Cardiac muscle cell (in vitro differentiated cells and primary cell): ENCODE measurements at places on chromosomes 16 and 17.

- DNase-seq, result peak; percentile 87
Measured at GRCh38 chr17:38883592-38884526, 14.0 kb downstream of the LASP1 start.

- DNase-seq, result no peak
Measured at GRCh38 chr17:2700491-2701141, 10.9 kb downstream of the CLUH start.

DNA sequence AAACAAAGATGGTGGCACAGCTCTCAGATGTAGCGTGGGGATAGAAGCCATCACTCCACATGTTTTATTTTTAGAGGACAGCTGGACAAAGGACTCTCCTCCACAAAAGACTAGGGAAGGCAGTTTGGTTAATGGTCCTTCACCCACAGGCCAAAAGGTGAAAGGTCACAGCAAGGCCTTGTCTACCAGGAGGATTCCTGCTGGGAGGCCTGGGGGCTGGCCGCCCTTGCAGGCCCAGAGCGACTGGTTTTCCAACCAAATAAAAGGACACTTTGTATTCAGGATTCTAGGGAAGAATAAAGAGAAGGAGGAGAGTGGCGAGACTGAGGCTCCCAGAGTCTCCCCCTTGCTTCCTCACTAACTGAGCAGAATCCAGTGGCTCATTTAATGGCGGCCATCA lies 94.3 kb downstream of the AXIN2 start:
- no peak for DNase-seq

DNA sequence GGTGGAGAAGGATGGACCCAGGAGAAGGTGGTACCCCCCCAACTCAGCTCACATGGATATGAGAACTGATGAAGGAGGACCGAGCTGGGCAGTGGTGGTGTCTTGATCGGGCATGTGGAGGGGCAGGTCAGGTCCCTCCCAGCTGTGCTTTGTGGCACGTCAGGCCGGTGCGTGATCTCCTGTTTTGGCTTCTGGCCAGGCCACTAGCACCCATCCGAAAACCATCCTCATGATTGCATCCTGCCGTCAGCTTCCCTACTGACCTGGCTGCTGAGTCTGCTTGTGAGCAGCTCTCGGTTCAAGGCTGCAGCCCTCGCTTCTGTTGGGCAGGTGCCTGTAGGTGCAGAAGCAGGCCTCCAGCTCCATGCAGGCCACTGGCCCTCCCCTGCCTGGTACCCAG lies 53.1 kb downstream of the PLD6 start:
- DNase-seq, result no peak

GRCh38 chr16:88375236-88375975 lies 7.4 kb upstream of the ZNF469 start:
- no peak for DNase-seq

- no peak for DNase-seq
Measured at GRCh38 chr16:80231121-80231520, 309.7 kb upstream of the DYNLRB2 start.

DNA sequence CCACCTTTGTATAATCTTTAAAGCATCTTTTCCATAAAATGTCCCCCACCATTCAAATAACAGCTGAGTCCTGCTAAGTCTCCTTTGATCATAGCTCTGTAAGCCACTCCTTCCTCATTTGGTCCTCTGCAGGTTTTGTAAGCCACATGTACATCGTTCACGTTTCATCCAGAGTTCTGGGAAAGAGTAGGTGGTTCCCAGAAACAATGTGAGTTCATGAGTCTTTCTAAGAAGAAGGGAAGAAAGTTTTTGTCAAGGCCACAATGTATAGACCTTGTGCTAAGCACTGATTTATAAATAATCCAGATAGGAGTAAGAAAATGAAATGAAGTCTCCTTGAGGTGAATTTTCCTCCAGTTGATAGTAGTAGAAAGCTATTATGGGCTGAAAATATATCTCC lies 8.7 kb upstream of the ANKS4B start:
- DNase-seq, result no peak

GRCh38 chr17:36661047-36661666 lies 59.8 kb downstream of the MRM1 start:
- no peak for DNase-seq

- peak; percentile 72 for DNase-seq
Measured at GRCh38 chr17:29778956-29779811, 150.8 kb downstream of the SSH2 start.

DNA sequence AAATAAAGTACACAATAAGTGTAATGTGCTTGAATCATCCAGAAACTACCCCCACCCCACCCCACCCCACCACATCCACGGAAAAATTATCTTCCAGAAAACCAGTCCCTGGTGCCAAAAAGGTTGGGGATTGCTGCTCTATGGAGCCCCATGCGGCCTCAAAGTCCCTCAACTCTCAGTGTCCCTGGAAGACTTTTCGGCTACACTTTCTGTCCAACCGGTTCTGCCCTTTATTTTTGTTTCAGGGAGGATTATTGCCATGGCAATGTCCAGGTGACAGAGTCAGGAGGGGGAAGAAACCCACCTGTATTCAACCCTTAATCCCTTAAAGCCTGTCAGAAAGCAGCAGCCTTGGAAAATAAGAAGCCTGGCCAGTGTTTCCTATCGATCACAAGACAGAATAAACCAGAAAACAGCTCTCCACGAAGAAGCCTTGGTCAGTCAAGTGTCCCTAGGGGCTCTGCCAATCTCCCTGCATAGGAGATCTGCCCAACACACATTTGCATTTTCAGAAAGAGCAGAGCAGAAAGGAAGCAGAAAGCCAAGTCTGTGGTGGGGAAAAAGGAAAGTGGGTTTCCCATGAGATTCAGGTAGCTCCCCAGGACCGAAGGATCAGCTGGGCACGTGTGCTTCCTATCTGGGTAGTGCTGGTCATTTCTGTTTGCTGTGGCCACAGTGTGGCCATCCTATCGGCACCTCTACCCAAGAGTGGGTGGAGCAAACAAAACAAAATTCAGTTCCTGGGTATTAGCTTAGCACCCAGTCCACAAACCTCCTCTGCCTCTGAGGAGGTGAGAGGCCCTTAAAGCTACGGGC lies 342.7 kb downstream of the SOX9 start:
- no peak for DNase-seq

DNA sequence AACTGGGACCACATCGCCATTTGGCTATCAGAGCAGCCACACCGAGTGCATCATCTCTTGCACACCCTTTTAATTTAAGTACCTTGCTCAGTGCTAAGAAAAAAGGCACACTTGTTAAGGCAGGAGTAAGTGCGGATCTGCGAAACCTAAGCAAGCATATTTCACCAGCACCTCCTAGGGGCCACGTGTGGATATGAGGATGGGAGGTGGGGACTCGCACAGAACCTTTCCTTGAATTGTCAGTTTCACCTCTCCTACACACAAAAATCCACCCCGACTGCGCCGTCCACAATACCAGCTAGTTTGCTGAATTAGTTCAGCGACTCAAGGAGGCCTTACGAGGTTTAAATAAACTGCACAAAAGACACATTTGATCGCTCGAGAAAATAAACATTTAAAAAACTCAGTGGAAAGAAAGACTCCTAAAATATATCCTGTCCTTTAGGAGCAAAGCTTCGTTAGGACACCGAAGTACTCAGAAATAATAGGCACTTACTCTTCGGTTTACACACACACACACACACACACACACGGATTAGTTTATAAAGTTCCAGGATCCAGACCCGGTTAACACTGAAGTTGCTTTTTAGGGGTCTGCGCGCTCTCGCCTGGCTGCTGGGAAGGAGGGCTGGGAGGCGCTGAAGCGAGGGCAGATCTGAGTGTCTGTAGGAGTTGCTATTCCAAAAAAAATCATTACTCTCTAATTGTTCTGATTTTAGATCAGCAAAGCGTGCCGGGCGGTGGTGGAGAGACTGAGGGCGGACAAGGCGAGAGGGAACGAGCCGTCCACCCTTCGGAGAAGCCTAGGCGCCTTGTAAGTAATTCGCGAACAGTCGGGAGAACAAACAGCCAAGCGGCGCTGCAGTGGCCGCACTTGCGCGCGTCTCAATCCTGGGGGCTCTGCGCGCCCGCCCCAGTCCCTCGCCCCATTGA lies 1.0 kb upstream of the KCNJ2 start:
- DNase-seq, result peak; percentile 66

DNA sequence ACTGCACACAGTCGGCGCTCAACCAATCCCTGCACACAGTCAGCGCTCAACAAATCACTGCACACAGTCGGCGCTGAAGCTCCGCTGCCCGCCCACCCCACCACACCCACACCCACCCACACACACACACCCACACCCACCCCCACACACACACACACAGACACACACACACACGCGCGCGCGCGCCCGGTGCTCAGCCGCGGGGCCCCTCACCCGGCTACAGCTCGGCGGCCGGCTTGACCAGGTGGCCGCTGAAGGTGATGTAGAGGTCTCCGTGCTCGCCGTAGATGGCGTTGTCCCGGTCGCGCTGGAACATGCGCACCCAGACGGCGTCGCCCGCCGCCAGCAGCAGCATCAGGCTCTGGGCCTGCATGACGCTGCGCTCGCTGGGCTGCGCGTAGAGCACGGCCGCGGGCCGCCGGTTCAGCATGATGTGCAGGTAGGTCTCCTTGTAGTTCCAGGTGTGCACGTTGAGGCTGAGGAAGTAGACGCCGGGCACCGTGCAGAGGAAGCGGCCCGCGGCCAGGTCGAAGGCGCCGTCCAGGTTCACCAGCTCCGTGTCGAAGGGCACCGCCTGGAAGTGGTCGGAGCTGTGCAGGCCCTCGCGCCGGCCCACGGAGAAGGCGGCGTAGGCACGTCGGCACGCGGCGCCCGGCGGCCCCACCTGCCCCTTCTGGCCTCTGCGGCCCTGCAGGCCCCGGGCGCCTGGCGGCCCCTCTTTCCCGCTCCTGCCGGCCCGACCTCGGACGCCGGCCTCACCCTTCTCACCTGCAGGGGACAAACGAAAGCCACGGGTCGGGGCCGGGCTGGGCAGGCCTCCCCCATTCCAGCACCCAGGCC lies 2.5 kb downstream of the C1QTNF8 start:
- no peak for DNase-seq

GRCh38 chr16:86630471-86630870 lies 52.1 kb downstream of the FOXL1 start:
- no peak for DNase-seq

DNA sequence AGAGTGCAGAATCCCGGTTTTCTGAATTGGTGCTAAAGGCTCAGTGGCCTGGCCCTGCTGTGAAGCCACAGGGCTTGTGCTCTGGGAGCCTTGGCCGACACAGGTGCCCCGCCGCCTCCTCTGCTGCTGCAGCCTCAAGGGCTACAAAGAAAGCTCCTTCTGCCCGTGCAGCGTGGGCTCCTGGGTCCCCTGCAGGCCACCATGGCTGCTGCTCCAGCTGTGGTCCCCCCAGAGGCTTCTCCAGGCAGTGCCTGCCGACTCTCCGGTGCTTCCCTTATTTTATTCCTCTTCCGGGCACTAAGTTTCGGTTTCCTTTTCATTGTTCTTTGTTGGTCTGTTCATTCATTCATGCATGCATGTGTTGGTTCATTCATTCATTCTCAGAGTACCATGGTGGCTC lies 53.1 kb downstream of the CMIP start:
- no peak for DNase-seq

GRCh38 chr17:79730769-79731483 lies at the start of gene ENPP7:
TSS of gene ENPP7 (plus strand) at chr17:79730943. CDS start at chr17:79731140, 197 bp downstream.
- DNase-seq, result no peak

GRCh38 chr16:89490439-89491237 lies at the start of gene ANKRD11:
TSS of gene ANKRD11 (minus strand) at chr16:89490561. CDS start at chr16:89317019, 173,542 bp downstream.
- DNase-seq, result peak; percentile 100

- DNase-seq, result no peak
Measured at GRCh38 chr16:88012360-88012759, 61.1 kb downstream of the BANP start.

DNA sequence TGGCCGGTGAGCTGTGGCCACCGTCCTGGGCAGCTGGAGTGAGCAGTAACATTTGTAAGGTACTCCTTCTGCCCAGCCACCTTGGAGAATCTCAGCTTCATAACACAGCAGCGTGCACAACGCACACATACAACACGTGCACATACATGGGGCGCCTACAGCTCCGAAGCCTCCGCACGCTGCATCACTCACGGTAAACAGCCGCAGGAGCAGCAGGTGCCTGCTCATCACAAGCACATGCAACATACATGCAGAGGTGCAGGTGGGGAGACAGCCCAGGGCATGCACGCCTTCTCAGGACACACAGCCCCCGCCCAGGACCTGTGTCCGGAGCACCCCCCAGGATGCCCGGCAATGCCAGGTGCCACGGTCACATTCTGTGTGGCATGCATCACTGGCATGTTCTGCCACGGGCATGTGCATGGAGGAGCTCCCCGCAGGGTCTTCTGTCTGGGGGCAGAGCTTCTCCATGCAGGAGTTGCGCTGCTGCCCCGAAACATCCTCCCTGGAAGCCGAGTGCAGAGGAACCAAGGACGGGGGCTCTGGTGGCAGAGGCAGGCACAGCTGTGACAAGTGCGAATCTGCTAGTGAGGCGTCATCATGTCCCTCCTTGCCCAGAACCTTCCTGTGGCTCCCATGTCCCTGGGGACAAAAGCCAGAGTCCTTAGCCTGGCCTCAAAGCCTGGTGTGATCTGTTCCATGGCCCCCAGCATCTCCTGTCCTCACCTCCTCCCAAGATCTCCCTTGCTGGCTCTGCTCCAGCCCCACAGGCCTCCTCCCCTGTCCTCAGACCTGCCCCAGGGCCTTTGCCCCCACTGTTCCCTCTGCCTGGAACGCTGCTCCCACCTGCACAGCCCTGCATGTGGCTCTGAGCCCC lies 184.0 kb upstream of the GSE1 start:
- DNase-seq, result no peak

DNA sequence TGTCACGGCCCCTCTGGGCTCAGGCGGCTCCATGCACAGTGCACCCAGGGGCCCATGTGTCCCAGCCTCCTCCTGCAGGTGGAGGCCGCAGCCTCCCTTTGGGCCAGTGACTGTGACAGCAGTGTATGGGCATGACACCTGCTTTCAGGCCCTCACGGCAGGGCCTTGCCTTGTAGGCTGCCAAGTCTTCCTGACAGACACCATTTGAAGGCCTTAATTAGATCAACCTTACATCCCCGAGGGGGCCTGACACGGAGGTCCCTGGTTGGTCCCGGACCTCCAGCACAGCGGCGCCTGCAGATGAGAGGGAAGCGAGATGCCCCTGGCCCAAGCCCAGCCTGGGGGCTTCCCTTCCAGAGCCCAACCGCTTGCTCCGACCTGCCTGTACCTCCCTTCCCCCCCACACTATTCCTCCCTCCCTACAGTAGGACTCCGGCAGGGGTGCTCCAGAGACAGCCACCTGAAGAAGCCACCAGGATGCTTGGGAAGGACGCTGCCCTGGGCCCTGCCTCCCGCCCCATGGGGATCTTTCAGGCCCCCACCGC lies 31.9 kb downstream of the BAIAP2 start:
- DNase-seq, result no peak

- no peak for DNase-seq
Measured at GRCh38 chr16:7394720-7395336, 62.2 kb downstream of the RBFOX1 start.

- DNase-seq, result no peak
Measured at GRCh38 chr16:75099738-75100602, 16.6 kb downstream of the LDHD start.
